Karpas-422 (cell line): ENCODE measurements at places on chromosomes 6 and 20. TPM values are rescaled to one million over a fixed set of nuclear protein-coding genes. Genes with fewer than 3 reads are reported as not detected.
A peak's percentile ranks its signal among the peaks of the same experiment; 100 is the strongest.

DNA sequence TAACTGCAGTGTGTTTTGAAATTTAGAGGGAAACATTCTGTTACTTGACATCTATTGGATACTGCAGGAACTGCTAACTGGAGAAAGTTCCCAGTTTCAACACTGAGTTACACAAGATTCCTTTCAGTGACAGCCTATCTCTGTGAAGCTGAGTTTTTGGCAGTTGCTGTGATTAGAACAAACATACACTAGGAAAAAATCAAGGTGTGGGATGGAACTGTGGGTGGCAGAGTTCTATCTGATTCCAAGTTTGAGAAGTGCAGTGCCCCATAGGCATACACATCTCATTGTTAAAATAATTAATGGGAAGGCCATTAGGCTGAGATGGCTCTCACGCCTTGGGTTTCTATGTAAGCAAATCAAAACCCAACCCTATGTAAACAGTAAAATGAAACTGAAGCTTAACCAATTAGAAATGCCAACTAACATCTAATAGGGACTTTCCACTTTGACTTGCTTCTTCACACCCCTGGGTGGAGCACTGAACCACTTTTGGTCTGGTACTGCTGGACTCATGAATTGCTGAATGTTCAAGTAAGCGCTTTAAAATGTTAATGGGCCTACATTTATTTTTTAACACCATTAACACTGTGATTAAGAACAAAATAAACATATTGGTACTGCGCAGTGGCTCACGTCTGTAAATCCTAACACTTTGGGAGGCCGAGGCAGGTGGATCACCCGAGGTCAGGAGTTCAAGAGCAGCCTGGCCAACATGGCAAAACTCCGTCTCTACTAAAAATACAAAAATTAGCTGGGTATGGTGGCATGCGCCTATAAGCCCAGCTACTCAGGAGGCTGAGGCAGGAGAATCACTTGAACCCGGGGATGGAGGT, 55.2 kb upstream of the TBC1D7 start:
- DNase-seq: no peak

GRCh38 chr6:140909625-140910024, 1223.1 kb upstream of the GJE1 start:
- no peak for DNase-seq

GRCh38 chr6:37514837-37515236, 15.1 kb upstream of the CCDC167 start:
- no peak for DNase-seq

DNA sequence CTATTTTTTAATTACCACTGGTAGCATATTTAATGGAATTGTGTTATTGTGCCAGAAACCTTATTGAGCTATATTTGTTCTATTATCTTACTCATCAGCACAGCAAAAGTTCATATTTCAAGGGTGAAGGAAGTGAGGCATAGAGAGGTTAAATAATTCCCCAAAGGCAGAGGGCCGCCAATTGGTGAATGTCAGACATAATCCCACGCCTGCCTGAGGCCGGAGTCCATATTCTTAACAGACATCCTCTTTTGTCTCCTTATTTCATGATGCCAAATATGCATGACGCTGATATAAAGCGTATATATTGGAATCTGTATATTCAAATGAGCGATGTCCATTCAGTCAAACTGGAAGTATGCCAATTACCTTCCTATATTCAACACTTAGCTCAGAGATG, 505.0 kb upstream of the SLC35B3 start:
- no peak for DNase-seq

GRCh38 chr6:124622351-124622750, 339.9 kb upstream of the RNF217 start:
- DNase-seq: no peak

- DNase-seq: no peak
Observed at GRCh38 chr20:16819483-16819882, 71.3 kb downstream of the OTOR start.

The PCMTD2 gene
- total RNA-seq: 60.0 and 92.7 TPM in 2 replicates

DNA sequence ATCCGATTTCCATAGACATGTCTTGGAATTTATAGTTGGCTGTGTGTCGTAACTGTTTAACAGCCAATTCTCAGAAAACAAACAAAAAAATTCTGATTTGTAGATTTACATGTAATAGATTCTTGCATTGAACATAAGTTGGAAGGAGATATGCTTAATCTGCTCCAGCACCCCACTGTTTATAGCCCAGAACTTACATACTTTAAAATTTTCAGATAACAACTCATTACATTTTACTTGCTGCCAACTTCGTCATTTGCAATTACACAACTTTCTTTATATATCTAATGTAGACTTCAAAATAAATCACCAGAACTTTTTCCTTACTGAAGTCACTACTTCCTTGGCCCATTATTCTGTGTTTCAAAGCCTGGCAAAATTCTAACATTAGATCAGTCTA, 472.3 kb upstream of the EYS start:
- DNase-seq: no peak

DNA sequence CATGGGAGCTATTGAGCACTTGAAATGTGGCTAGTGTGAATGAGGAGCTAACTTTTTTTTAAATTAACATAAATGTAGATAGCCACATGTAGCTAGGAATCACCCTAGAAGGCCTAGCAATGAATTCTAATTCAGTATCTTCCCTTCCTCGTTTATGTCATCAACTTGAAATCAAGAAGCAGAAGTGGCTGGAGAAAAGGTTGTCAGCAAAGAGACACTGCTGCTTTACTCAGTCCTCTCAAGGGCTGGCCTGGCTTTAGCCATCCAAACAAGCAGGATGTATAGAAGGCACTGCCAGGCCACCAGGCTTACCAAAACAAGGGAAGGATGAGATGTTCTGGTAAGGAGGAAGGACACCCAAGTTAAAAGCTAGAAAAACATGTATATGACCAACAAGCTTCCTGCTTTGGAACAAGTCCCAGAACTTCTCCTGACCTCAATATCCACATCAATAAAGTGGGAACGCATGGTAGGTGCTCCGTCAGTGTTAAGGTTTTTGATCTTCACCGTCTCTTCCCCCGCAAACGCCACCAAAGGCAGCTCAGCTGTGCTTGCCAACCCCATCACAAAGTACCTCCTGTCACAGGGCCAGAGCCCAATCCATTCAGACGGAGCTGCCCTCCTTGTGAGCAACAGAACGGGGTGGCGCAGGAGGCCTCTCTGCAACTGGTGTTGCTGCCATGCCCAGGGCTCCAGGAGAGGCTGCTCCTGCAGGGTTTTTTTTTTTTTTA, 235.8 kb upstream of the RIN2 start:
- no peak for DNase-seq

DNA sequence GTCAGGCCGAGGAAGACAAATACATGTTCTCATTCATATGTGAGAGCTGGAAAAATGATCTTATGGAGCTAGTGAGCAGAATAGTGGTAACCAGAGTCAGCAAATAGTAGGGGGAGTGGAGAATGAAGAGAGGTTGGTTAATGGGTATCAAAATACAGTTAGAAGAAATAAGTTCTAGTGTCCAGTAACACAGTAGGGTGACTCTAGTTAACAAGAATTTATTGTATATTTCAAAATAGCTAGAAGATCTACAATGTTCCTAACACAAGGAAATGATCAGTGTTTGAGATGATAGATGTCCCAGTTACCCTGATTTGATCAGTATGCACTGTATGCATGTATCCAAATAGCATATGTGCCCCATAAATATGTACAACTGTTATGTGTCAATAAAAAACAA, 128.4 kb downstream of the BCKDHB start:
- no peak for DNase-seq

The GGT7 gene
- not detected in 2 replicates for total RNA-seq

DNA sequence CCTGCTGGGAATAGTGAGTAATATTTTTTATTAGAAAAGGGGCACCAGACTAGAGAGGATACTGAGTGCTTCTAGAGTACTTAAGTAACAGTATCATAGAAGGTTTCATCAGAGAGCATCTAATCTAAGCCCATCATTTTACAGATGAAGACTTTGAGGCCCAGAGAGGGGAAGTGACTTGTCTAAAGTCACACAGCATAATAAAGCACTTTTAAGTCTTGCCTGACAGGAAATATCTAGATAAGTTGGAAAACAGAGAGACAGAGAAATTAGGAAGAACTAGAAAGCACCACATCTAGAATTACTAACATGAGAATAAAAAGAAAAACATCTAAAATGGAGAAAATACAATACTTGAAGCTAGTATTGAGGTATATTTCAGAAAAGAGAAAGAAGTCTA, 6.0 kb downstream of the HLA-DMA start:
- peak; percentile 41 for DNase-seq

The KIAA0408 gene
- 0.22 TPM in 1 of 2 replicates, not detected in the other for total RNA-seq

DNA sequence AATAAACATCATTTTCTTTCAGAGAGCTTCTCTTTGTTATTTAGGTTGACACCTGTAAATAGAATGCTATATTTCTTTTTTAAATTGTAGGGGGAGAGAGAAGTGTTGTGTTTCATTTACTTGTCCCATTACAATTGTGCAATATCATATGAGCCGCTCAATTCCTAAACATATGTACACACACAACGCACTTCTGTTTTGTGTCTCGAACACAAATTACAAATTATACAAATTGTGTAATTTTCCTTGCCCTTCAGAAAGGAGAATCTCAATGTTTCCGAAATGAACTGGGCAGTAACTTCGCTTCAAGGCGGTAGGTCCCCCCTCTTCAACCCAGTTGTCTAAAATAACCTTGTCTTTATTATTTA, 2.6 kb upstream of the ABT1 start:
- DNase-seq: no peak
